ENCODE measurements at places on chromosomes 11 and 22.

GRCh38 chr11:88282747-88283515 lies 54.6 kb downstream of the CTSC start:
- no peak for DNase-seq

- no peak for DNase-seq
Observed at GRCh38 chr11:12008790-12009616, 577 bp upstream of the DKK3 start.

DNA sequence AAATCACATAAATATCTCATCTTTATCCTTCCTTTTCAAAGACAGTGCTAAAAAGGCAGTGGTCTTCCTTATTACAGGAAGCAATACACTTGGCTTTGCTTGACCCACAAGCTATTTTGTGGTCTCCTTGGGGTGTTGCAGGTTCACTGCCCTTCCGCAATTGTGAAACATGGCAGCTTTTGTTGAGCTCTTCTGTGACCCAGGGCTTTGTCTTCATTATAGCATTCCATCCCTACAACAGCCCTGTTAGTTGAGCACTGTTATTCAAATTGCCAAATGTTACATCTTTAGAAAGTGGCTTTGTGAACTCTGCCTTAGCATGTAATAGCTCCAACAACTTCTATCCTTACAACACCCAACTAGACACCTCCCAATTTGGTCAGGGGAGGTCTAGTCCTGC lies 107.1 kb downstream of the OPCML start:
- no peak for DNase-seq

- DNase-seq: no peak
Observed at GRCh38 chr11:537622-538430, 499 bp downstream of the LRRC56 start.

DNA sequence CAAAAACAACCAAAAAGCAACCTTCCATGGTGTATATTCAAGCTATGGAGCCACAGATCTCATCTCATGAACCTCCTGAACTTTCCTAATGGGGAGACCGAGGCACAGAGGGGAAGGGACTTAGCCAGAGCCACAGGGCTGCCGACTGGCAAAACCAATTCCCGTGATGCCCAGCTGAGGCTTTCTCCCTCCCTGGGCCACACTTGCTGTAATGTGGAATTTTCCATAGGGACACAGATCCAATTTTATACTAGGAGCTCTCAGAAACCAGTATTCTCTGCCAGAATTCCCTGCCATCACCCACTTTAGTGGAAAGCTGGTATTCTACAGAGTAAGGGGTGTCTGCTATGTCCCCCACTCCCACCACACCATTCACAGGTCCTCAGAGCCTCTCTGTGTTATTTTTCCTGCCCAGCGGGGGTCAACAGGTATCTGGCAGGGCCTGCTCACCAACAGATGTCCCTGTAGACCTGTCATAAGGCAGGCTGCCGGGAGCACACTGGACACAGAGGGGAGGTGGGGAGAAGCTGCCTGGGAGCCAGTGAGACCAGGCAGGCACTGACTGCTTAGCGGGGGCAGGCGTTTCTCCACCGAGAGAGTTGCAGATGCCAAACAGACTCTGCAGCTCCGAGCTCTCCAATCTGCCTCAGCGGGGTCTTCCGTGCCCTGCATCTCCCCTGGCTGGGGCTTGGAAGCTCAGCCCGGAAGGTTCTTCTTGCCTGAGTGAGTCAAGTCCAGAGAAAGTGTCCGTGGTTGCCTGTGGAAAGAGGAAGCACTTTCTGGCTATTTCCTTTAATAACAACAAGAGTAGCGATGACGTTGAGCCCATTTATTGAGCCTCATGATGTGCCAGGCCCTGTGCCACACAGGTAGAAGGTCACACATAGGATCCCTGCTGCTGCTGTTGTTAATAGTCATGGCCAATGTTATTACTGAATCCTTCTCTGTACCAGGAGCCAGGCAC lies 26.3 kb downstream of the RPS6KA4 start:
- no peak for DNase-seq

DNA sequence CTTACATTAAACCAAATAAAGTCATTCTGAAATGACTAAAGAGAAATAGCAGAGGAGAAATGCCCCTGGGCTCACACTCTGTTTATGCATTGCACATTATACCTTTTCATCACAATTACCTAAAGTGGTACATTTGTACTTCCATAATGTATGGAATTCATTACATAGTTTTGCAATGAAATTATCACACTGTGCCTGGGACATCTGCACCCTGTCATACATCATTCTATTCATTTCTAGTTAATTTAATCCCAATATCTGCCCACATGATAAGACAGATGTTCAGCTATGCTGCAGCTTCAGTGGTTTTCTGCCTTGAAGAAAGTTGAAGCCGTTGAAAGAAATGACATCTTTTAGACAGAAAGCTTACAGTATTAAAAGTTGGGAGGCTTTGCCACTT lies 580.0 kb downstream of the SOX6 start:
- no peak for DNase-seq

- no peak for DNase-seq
Observed at GRCh38 chr11:2168286-2169004, 3.2 kb downstream of the TH start.

DNA sequence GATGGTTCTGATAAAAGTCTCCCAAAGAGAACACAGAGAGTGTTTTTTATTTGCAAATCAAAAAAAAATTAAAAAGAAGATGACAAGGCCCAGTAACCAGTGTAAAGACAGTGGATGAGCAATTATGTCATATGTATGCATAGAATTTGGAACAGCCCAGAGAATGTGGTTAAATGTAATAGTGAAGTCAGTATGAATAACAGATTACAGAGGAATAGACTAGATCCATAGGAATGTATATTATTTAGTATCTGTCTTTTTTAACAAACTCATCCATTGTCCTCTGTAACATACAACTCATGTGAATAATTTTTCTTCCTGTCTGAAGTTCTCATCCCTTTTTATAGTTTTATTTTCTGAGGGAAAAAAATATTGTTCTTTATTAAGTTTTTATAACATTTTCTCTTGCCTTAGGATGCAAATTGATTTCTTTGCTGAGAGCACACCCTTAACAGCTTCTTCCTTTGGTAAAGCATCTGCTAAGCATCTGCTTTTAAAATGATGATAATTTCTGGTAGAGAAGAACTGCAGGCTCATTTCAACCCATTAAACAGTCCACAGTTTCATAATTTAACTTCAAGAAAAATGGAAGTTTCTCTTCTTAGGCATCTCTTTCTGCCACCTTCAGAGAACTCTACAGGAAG lies 266.5 kb upstream of the MTNR1B start:
- DNase-seq: no peak

DNA sequence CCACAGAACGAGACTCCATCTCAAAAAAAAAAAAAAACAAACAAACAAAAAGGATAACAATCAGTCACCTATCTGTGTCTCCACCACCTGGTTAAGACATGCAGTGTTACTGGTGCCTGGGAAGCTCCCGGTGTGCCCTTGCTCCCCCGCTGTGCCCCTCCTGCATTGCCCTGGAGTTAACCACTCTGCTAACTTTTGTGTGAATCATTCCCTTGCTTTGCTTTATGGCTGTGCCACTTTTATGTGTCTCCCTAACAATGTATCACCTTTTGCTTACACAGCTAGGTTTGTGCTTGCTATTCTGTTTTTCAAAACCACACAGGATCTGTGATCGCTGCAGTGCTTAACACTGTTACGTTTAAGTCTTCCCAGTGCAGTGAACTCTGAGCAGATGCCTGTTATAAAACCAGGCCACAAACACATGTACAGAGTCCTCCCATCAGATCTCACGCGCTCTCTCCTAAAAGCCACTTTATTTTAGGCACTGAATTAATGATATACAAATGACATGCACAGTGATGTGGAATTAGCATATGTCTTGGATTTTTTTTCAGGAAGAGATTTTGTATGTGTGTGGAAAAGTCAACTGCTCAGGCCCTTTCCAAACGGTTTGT lies 69.9 kb downstream of the BUD13 start:
- DNase-seq: no peak

GRCh38 chr11:16859651-16860050 lies 121.2 kb downstream of the C11orf58 start:
- DNase-seq: no peak

DNA sequence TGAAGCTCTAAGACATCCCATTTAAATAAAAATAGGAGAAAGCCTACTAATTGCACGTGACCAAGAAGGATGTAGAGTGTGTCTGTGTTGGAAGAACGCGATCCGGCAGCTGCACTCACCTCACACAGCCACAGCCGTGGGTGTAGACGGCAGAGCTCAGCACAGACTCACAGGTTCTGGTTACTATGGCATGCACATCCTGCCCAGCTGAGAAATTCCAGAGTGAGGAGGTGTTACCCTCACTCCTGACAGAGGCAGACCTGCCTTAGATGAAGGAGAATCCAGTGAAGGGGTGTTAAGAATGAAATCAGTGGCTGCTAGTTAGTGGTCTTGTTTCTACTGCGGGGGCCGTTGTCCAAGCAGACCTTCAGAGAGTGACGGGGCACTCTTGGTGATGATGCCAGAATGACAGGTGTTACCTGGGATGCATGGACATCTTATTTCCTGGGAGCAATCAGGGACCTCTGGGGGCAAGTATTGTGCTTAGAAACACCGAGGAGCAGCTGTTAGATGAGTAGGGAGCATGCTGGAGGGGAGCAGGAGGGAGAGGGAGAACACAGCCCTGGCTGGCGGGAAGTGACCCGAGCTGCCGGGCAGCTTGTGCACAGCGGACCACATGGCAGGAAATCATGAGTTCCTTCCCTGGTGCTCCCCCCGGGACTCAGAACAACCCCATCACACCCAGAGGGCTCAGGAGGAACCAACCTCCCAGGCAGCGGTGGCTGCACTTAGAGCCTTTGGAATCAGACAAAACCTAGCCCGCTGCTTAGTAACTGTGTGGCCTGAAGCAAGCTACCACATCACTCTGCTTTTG lies 12.3 kb downstream of the KCNJ5 start:
- no peak for DNase-seq

DNA sequence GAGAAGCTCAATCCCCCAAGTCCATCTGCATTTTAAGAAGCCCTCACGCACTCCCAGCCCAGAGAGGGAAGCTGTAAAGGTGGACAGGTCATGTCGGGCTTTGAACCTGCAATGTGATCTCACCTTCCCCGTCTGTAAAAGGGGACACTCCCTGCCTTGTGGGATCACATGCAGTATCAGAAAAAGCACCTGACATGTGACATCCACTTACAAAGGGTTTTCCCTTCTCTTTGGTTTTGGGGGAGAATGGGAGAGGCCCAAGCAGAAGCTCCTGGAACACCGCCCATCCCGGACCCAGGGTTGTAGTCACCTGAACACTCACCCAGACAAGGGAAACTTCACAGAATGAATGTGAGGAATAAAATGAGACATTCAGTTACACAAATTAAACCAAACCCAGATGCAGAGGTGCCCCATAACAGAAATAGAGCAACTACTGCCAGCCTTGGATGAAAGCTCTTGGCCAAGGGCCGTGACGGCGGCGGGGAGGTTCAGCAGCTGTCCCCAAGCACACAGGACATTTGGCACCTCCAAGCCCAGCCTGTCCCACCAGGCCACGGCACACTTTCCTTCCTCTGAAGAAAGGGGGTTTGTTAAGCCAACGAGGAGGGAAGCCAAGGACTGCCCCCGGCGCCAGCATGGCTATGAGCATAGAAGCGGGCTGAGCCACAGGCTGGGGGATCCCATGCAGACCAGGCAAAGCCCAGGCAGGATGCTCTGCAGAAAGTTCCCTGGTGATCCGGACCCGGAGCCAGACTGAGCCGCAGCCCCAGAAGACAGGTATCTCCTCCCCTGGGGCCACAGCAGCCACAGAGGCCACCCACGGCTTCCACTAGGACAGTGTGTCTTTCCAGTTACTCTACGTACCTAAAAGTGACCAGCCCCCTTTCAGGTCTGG lies 3.8 kb downstream of the BID start:
- no peak for DNase-seq

- no peak for DNase-seq
Observed at GRCh38 chr11:78586452-78587046, 11.9 kb upstream of the NARS2 start.

DNA sequence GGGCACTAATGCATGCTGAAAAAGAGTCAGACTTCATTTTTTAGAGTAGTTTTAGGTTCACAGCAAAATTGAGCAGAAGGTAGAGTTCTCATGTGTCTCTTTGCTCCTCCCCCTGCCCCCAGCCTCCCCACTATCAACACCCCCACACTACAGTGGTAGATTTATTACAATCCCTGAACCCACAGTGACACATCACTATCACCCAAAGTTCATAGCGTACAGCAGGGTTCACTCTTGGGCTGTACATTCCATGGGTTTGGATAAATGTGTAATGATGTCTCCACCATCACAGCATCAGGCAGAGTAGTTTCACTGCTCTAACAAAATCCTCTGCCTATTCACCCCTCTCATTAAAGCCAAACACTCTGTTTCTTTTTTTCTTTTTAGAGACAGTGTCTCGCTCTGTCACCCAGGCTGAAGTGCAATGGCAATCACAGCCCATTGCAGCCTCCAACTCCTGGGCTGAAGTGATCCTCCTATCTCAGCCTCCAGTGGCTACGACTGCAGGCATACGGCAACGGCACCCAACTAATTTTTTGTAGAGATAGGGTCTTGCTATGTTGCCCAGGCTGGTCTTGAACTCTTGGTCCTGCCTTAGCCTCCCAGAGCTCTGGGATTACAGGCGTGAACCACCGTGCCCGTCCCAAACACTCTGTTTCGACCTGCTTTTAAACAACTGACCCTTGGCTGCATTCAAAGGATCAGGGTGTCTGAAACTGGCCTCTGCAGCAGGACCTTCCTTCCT lies 4.1 kb downstream of the BEST1 start:
- no peak for DNase-seq

- no peak for DNase-seq
Observed at GRCh38 chr22:44297470-44298061, 15.2 kb downstream of the SHISAL1 start.

DNA sequence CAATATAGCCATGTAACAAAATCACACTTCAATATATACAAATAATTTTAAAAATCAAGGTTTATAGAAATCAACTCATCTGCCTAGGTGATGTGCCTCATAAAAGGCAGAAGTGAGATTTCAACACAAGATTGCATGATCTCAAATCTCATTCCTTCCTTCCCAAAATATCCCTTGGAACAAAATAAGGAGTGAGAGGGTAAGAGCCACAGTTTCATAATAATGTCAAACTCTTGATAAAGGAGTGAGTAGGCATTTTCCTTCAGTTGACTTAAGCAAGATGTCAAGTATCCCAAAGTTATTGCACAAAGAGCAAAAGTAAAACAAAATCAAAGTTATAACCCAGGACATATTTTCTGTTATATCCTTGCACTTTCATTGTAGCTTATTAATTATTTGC lies 81.3 kb downstream of the C22orf31 start:
- DNase-seq: no peak

DNA sequence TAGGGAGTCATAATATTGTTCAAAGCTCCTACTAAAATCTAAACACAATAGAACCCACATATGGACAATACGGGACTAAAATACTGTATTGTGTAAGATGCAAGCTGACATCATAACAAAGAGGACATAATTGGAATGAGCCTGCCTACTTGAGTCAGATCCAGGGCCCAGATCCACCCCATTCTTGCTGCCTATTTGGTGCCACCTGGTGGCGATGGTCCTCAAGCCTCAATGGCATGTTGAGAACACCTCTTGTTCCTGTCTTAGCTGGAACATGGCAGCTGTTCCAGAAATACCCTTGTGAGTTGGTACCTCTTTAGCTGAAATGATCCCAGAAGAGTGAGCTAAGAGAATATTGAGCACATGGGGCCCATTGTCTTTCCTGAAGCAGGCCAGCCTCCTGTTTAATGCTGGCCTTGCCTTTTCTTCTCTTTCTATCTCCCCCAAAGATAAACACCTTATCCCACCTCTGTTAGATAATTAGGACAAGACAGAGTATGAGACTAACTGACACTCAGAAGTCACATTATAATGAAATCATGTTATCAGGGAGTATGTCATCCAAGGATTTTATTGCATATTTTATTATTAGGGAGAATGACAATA lies 680.9 kb upstream of the ANO5 start:
- no peak for DNase-seq

All from T-helper 2 cell (primary cell).